ENCODE measurements at places on chromosomes 4 and X.

- peak; percentile 88 for DNase-seq
Measured at GRCh38 chr4:16225863-16226815, at the start of gene TAPT1. TAPT1 (minus strand) TSS chr4:16226471; CDS start chr4:16226457, 14 bp downstream.

- DNase-seq: no peak
Measured at GRCh38 chr4:117154251-117154650, 68.9 kb upstream of the TRAM1L1 start.

- DNase-seq: no peak
Measured at GRCh38 chr4:29405116-29405515, 1315.1 kb upstream of the PCDH7 start.

GRCh38 chr4:137082061-137082460 is 450.2 kb downstream of the PCDH18 start:
- DNase-seq: no peak

- DNase-seq: no peak
Measured at GRCh38 chr4:160514126-160514525, 1411.2 kb downstream of the RAPGEF2 start.

DNA sequence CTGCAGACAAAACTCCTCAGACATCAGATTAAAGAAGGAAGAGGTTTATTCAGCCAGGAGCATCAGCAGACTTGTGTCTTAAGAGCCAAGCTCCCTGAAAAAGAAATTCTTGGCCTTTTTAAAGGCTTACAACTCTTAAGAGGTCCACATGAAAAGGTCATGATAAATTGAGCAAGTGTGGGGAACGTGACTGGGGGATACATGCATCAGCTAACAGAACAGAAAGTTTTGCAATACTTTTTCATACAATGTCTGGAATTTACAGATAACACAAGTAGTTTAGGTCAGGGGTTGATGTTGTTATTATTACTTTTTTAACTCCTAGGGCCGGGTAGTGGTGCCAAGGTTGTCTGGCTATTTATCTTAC is 55.6 kb upstream of the RBMX start:
- no peak for DNase-seq
